ENCODE measurements at places on chromosomes 1 and 21.

- DNase-seq: no peak
Measured at GRCh38 chr1:62826901-62827300, 43.0 kb downstream of the ATG4C start.

GRCh38 chr21:42146821-42147220 lies 72.1 kb upstream of the ABCG1 start:
- no peak for DNase-seq

GRCh38 chr1:187313115-187313514 lies 484.4 kb downstream of the PLA2G4A start:
- DNase-seq: no peak

DNA sequence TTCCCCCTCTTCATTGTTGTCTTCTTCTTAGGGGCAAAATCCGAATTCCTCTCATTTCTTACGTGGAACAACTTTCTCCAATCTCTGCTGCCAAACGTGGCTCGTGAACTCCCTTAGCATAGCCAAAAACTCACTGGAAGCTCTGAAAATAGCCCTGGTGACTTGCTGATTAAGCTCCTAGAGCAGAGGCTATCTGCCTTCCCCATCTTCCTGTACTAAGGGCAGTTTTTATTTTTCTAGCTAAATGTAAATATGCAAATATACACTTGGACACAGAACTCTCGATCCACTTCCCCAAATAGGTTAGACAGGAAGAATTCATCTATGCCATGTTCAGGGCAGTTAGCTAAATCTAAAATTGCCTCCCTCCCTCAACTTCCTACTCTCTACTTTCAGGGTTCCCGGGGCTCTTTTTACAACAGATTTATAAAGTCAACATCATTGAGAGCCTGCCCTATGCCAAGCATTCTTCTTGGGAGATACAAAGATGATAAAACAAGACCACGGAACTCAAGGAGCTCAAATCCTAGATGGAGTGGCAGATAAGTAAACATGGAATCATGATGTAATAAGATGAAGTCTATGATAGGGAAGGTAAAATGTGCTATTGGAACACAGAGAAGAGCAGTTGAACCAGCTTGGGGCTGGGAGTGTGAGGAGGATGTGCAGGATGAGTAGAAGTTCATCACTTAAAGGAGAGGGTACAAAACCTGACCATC lies 59.4 kb upstream of the FMOD start:
- no peak for DNase-seq

- DNase-seq: no peak
Measured at GRCh38 chr1:112537456-112537855, 28.7 kb downstream of the WNT2B start.

GRCh38 chr1:32332290-32333079 lies 3.5 kb downstream of the MARCKSL1 start:
- no peak for DNase-seq

GRCh38 chr1:64598100-64598571 lies 128.2 kb downstream of the CACHD1 start:
- no peak for DNase-seq

DNA sequence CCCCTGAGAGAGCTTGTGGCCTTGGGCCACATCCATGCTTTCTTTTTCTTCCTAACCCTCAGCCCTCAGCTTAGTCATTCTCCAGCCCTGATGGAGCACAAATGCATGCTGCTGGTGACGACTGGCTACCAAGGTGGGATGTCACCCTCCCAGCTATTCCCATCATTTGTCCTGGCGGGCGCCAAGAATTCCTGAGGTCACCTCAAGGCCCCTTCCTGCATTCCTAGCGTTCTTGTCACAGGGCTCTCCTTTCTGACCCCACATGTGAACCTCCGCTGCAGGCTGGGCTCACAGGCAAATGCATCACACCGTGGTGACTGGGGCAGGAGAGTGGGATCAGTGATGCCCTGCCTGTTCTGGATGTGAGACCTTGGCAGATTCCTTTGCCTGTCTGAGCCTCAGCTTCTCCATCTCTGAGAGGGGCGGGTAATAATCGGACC lies 53.4 kb upstream of the IFFO2 start:
- DNase-seq: no peak

DNA sequence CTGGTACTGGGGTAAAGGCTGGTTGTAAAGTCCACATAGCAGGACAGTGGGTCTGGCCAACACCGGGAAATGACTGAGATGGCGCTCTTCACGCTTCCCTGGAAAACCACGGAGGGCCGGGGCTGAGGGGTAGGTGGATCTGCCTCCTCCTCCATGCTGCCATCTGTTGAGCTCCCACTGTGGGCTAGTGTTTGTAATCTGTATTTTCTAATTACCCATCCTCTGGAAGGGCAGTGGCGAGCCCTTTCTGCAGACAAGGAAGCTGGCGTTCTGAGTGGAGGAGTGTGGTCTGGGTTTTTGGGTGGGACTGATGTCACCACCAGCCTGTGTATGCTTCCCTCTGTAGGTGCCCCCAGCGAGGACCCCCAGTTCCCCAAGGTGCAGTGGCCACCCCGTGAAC lies 34.1 kb upstream of the LHX4 start:
- no peak for DNase-seq

GRCh38 chr1:165481820-165482532 lies 37.0 kb upstream of the RXRG start:
- no peak for DNase-seq
